SJSA1 (cell line): ENCODE measurements at places on chromosomes 11 and 22. TPM values are rescaled to one million over a fixed set of nuclear protein-coding genes. Genes with fewer than 3 reads are reported as not detected.

GRCh38 chr11:80694385-80694784 is 1253.6 kb upstream of the TENM4 start:
- no peak for DNase-seq

DNA sequence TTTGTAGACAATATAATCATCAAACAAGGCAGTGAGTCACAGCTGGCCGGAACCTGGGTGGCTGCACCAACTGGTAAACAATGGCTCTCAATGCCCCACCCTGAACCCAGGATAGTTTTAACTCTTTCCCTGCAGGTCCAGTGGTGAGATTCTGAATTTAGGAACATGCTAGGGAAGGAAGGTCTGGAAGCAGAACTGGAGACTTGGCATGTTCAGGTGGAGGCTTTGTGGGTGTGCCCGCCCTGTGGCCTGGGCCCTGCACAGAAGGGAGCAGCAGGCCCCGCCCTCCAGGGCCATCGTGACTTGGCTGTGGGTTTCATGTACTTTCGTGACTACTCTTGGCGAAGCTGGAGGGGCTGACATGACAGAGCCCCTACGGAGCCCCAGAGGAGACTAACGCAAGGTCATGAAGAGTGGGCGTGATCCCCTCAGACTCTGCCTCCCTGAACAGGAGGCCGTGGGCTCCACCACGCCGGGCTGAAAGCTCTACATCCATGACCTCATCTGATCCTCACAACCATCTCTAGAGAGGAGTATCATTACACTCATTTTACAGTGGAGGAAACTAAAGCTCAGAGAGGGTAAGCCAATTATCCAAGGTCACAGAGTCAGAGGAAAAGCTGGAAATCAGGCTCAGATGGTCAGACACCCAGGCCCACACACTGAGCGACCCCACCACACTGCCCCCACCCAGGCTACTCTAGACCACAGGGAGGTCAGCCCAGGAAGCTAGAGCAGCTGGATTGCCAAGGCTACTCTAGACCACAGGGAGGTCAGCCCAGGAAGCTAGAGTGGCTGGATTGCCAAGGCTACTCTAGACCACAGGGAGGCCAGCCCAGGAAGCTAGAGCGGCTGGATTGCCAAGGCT is 27.3 kb downstream of the MAFF start:
- DNase-seq, result peak; percentile 94

GRCh38 chr11:114483929-114484328 is 44.7 kb downstream of the REXO2 start:
- no peak for DNase-seq

DNA sequence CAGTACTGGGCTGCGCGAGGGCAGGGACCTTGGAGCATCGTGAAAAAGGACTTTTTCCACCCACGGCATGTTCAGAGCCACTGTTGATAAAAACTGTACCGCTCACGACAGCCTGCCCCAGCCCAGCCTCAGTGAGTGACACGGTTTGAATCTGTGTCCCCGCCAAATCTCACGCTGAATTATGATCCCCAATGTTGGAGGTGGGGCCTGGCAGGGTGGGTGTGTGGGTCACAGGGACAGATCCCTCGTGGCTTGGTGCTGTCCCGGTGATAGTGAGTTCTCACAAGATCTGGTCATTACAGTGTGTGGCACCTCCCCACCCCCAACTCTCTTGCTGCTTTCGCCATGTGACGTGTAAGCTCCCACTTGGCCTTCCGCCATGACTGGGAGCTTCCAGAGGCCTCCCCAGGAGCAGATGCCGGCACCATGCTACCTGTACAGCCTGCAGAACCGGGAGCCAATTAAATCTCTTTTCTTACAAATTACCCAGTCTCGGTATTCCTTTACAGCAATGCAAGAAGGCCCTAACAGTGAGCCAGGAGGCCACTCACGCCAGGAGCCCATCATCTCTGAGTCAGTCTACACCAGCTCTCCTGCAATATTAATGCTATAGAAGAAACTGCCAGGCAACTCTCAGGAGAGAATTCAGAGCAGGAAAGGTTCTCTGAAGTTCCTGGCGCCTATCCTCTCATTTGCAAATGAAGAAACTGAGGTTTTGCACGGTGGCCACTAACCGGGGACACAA is 1.3 kb downstream of the TOLLIP start:
- DNase-seq, result no peak

- DNase-seq, result no peak
Measured at GRCh38 chr11:95512177-95512576, 277.4 kb downstream of the FAM76B start.

DNA sequence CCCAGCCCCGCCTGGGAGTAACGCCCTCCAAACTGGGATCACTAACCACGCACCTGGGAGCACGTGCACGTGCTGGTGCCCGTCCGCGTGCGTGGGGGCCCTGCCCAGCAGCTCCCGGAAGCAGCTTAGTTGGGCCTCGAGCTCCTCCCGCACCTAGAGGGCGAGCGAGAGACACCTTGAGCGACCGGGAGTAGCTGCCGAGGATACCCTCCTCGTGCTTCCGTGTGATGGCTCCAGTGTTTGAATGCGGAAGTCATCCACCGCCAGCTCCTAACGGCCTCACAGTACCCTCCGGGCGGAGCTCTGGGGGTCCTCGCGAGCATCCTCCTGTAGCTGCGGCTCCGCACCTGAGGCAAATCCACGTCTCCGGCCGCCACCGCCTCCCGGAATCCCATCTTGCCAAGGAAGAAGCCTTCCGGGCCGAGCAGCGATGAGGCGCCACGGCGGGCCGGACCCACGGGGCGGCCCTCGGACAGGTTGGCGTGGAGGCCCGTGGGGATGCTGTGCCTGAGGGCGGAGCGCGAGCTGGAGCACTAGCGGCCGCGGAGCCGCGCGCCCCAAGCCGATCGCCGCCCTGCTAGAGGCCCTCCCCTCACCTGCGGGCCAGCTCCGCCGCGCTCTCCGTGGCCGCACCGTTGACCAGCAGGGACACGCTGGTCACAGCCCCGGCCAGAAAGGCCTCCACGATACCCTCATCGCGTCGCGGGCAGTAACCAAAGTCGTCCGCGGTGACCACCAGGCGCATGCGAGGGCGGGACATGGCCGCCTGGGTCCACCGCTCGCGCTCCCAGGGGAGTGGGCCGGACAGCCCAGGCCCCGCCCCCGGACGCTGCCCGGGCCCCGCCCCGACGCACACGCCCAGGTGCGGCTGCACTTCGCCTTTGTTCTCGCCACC is at the start of gene YDJC:
Gene YDJC, minus strand, starts transcription at position 768 of the 895 bp plus-strand sequence. Its CDS starts 8 bp downstream, at position 760.
- DNase-seq, result peak; percentile 94

DNA sequence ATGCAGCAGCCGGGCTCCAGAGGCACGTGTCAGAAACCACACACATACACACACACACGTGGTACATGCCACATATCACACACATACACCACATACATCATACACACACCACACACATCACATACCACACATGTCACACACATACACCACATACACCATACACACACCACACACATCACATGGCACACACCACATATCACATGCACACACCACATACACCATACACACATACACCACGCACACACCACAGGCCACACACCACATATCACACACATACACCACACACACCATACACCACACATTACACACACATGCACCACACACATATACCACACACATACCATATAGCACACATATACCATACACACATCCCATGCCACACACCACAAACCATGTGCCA is 97.5 kb upstream of the PRR5 start:
- DNase-seq, result no peak

- no peak for DNase-seq
Measured at GRCh38 chr11:42598341-42598740, 713.5 kb upstream of the API5 start.

GRCh38 chr11:128874427-128874826 is 7.3 kb upstream of the KCNJ1 start:
- no peak for DNase-seq

GRCh38 chr11:70522593-70523311 is 124.4 kb downstream of the CTTN start:
- no peak for DNase-seq

DNA sequence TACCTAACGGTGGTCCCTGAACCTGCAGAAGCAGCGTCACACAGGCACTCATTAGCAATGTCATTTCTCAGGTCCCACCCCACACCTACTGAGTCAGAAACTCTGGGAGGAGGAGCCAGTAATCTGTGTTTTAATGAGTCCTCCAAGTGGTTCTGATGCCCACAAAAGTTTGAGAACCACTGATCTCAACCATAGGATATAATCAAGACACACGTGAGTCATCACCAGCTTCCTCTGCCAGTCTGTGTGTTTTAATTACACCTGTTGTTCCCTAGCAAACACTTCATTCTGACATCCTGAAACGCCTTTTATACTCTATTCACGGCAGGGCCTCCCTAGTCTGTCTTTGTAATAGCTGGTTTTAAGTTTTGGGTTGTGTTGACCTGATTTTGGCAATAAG is 5.8 kb downstream of the TECTA start:
- DNase-seq, result no peak

DNA sequence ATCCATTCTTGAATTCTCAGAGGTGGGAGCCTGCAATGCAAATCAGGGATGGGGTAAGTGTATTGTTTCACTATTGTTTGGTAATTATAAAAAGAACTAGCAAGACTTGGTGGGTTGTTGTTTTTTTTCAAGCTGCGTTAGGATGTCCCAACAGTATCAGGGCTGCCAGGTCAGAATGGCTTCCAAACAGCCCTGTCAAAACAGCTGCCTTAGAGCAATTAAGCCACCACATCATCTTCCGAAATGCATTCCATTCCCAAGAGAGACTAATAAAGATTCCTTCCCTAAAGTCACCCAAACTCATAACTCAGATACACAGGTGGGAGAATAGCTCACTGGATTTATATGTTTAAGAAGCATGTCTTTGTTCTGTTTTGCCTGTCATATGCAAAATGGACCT is 23.5 kb downstream of the BBOX1 start:
- DNase-seq, result no peak

GRCh38 chr11:112097734-112098528 is 11.3 kb downstream of the SDHD start:
- DNase-seq, result no peak

DNA sequence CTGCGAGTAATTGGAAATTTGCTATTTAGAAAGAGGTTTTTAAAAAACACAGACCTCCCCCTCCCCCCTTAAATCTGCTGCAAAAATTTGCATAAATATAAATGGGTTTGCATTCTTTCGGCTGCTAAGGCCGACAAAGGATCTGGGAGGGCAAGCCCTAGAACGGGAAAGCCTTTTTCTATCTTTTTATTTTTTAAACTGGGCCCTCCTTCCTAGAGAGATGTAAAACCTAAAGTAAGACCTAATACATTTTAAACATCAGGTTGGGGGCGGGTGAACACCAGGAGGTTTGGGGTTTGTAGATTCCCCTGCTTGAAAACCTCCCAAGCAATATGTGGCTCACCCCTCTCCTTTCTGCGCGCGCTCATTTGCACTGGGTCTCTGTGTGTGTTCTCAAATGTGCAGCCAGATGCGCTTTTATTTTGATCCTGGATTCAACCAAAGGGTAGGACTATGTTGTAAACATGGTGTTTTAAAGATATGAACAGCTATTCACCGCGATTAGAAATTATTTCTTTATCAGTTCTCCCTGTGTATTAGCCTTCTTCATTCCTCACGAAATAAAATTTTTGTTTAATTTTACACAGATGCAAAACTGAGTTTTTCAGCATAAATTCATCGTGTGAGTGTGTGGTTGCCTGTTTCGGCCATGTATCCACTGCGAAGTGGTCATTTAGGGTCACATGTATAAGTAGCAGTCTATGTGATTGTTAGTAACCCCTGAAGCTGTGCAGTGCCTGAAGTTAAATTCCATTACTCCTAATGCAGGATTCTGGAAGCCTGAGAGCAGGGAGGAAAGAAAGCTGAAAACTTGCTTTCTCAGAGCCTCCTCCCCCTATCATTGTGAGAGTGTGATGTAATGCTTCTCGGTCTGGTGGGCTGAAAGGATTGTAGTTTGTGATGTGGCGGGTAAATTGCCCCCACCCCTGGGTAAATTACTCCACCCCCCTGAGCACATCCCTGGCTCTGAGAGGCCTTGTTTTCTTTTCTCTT is 988 bp downstream of the TNRC6B start:
- DNase-seq, result peak; percentile 49

DNA sequence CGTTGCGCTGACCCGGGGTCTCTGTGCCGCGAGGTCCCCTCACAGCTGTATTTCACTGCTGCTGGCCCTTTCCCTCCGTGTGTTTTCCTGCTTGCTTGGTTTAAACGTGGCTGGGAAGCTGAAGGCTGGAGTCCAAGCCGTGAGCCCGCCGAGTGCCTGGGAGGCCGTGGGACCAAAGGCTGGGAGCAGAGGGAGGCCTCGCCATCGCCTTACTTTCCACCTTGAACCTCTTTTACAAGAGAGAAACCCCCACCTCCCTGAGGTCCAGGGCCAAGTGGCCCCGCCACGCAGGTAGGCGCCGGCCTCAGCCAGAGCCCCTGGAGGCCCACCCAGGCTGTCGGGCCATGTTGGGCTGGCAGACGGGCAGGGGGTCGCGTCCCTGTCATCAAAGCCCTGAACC is 411.6 kb downstream of the TBC1D22A start:
- no peak for DNase-seq

GRCh38 chr11:103609117-103610066 is 427.0 kb upstream of the DDI1 start:
- peak; percentile 77 for DNase-seq

DNA sequence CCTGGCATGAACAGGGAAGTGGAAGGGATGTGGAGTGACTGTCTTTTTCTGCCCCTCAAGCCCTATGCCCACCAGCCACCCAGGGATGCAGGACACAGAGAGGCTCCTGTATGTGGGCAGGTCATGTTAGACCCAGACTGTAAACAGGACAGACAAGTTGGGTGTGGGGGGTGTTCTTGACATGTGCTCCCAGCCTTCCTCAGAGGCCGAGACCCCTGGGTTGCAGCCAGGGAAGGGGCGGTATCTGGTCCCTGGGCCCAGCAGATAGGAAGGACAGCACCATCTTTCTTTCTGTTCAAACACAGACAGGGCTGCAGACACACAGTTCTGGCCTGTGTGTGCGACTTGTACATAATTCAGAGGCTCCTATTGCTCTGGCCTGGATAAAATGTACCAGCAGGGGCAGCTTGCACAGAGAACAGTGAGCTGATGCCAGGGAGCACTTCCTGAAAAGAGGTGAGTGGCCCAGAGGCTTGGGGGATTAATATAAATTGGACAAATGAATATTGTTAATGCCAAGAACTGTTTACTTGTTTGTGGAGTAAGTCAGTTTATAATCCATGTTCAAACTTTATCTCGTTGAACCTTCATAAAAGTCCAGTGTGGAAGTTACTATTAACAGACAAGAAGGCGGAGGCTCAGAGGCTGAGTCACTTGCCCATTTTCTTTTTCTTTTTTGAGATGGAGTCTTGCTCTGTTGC is 16.6 kb downstream of the GDPD5 start:
- DNase-seq, result no peak

GRCh38 chr11:67345920-67346819 is 7.2 kb downstream of the POLD4 start:
- no peak for DNase-seq

DNA sequence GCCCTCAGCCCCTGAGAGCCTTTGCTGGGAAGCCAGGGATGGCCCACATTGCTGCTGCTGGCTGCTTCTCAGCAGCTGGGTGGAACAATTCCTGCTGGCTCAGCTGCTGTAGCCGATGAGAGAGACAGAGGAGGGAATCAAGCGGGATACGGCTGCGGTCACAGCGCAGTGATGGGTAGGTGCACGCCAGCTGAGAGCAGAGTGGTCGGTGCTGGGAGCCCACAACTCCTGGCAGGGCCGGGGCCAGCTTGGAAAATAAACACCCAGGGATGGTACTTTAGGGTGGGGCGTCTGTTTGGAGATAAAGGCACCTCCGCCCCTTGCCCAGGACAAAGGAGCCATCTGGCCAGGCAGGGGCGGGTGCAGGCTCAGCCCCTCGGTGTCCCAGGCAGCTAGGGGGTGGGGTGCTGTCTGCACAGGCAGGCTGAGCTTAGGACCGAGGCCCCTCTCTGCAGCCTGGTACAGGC is 480.5 kb downstream of the MIAT start:
- DNase-seq, result no peak

OR10G8 gene
- not detected in 2 replicates for total RNA-seq

FGF4 gene
- total RNA-seq, result not detected in 2 replicates

PANX2 gene
- 0.13 and 0.58 TPM in 2 replicates for total RNA-seq

SLC22A25 gene
- not detected in 2 replicates for total RNA-seq

CD3E gene
- total RNA-seq, result not detected in 2 replicates
